ENCODE measurements at places on chromosomes 2 and 18.

DNA sequence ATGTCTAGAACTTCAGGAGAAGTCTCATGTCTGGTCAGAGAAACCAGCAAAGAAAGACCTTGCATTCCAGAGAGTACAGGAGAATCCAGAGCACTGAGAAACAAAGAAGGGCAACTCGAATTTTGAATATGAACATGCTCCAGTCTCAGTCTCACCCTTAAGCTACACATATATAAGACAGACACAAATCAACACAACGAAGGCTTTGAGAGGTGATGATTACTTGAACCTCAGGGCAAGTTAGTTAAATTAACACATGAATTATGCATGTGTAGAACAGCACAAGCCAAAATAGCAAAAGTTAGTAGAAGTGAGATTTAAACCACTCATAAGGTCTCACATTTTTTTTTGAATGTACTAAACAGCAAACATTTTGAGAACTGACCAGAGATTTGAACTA is 29.0 kb upstream of the DOK6 start:
- DNase-seq = no peak

DNA sequence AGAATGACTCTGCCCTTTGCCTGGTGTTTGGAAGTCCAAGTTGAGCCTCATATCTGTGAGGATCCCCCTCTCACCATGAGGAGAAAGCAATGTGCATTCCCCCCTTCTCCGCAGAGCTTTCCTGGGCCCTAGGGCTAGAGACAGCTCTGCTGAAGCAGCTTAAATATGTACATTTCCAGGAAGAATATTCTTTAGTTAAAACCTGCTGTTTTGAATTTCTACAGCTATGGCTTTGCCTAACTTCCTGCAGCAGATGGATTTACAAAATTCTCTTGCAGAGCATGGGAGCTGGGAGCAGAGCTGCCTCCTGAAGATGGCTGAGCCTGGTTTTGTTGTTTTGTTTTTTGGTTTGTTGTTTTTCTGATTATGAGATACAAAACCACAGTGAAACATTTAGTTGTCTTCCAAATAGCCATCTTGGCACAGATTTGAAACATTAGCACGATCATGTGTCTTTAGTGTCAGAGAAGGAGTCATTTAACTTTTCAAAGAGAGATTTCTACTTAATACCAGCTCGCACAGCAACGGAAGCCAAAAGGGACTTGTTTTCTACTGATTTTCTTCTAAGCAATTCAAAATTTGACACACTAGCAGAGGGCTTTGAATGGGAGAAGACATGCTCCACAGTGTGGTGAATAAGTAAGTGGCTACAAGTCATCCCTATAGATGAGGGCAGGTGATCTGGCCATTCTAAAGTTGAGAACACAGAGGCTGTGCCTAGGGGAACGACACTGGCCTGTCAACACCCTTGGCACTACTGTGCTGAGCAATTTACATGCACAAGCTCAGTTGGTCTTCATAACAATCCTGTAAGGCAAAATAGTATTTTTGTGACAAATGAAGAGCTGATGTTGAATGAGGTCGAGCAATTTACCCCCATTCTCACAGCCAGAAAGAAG is 222.6 kb downstream of the MREG start:
- no peak for DNase-seq

DNA sequence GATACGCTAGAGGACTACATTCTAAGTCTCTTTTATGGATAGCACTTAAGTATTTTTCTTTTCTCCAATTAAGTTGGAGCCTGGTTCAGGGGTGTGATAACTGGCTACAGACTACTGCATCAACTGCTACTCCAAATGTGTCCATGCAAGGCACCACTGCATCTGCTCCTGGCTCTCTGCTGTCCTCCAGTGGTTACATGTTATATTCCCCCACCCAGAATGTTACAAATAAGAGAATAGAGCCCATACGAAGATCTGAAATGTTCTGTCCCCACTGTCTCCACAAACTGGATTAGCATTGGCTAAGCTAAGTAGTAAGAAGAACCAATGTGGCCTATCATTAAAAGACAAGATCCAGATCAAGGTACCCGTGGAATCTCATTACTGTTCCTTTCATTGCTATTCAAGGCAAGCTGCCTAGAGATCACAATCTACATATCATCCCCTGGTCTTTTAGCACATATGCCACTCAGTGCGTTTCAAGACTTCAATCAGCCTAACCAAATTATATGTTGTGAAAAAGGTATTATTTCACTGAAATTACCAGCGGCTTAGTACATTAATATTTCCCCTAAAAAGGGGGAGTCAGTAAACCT is 308.3 kb upstream of the SLC8A1 start:
- no peak for DNase-seq

GRCh38 chr2:192729369-192729768 is 534.6 kb upstream of the TMEFF2 start:
- DNase-seq = no peak

DNA sequence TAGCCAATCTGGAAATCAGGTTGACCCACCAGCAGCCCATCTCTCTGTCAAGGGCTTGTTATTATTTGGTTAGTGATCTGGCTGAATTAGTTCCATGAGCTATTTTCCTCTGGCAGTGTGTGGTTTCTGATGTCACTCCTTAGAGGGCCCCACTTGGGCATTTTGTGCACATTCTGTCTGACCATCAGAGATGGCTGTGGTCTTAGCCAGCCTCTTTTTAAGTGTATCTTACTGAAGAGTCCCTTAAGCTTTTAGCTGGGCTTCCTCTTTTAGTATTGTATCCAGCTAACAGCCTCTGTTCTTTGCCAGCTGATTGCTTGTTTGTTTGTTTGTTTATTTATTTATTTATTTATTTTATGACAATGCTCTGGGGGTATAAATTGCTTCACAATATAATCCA is 951.1 kb upstream of the CNTNAP5 start:
- no peak for DNase-seq

- no peak for DNase-seq
These were observed 176.4 kb downstream of the MYO3B start for GRCh38 chr2:170354388-170354787.

DNA sequence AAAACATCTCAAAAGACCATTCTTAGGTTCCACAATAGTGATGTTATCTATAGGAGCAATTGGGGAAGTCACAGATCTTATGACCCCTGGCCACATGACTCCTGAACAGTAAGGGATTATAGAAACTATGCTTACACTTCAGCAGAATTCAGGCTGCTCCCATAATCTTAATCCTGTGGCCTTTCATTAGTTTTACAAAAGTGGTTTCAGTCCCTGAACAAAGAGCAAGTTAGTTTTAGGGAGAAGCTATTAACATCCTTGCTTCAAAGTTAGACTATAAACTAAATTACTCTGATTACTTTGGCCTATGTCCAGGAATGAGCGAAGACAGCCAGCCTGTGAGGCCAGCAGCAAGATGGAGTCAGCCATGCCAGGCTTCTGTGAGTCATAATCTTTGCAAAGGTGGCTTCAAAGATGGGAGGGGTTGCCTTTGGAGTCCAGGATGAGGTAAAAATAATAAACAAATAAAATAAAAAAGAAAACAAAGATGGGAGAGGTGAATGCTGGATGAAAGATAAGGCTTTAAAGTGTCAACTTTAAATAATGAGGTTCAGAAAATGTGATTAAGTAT is 168.7 kb upstream of the NDUFV2 start:
- no peak for DNase-seq

- DNase-seq = no peak
These were observed 104.7 kb downstream of the ZFP36L2 start for GRCh38 chr2:43121580-43122314.

GRCh38 chr18:73456643-73457042 is 588.9 kb upstream of the NETO1 start:
- no peak for DNase-seq

GRCh38 chr2:47194410-47194809 is 39.3 kb upstream of the STPG4 start:
- no peak for DNase-seq

DNA sequence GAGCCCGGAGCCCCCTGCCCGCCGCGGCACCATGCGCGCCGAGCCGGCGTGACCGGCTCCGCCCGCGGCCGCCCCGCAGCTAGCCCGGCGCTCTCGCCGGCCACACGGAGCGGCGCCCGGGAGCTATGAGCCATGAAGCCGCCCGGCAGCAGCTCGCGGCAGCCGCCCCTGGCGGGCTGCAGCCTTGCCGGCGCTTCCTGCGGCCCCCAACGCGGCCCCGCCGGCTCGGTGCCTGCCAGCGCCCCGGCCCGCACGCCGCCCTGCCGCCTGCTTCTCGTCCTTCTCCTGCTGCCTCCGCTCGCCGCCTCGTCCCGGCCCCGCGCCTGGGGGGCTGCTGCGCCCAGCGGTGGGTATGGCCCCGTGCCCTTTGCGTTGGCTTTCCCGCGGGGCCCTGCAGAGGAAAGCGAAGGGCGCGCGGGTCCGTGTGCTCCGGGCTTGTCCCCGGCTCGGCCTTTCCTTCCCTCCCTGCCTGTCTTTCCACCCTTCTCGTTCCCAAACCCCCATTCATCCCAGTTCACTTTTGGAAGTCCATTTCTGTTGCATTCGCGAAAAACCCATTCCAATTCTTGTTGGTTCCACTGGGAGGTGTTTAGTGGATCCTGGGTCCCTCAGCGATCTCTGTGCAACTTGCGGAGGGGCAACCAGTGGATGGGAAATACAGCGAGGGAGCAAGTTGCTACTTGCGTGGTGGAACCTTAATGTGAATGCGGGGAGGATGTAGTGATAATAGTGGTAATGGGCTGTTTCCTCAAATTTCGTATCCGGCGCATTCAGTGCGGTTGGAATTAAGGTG is 599 bp downstream of the ADAM23 start:
- DNase-seq = no peak

DNA sequence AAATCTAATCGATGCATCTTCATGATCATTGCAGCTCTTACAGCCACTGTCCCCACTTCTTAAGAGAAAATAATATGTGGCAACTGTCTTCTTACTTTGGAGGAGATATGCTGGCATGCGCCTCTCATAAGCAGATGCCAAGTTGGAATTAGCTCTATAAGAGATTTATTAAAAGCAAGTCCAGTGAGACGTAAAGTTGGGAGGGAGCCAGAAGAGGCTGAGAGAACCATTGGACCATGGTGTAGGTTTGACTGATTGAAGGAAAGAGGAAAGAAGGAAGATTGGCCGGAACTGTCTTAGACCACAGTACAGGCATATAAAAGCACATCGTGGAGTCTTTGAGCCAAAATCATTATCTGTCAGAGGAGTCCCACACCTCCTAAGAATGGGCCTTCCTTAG is 265.7 kb upstream of the ZC3H15 start:
- DNase-seq = no peak

GRCh38 chr18:54003195-54003594 is 221.3 kb downstream of the MBD2 start:
- no peak for DNase-seq

GRCh38 chr2:224650815-224651439 is 65.2 kb downstream of the CCDC195 start:
- no peak for DNase-seq

- no peak for DNase-seq
These were observed 18.6 kb downstream of the THADA start for GRCh38 chr2:43576981-43577892.

DNA sequence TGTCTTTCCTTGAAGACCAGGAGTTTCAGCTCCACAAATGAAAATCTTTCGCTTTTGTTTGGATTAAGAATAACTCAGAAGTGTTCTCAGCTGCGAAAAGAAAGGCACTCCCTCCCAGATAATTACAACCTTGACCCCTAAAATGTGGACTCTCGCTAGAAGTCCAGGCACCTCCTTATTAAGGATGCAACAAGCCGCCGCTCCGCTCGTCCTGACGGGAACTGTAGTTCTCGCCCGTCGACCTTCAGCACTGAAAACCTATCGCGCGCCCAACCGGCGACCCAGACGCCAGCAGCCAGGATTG is 559 bp downstream of the IMMT start:
- no peak for DNase-seq

DNA sequence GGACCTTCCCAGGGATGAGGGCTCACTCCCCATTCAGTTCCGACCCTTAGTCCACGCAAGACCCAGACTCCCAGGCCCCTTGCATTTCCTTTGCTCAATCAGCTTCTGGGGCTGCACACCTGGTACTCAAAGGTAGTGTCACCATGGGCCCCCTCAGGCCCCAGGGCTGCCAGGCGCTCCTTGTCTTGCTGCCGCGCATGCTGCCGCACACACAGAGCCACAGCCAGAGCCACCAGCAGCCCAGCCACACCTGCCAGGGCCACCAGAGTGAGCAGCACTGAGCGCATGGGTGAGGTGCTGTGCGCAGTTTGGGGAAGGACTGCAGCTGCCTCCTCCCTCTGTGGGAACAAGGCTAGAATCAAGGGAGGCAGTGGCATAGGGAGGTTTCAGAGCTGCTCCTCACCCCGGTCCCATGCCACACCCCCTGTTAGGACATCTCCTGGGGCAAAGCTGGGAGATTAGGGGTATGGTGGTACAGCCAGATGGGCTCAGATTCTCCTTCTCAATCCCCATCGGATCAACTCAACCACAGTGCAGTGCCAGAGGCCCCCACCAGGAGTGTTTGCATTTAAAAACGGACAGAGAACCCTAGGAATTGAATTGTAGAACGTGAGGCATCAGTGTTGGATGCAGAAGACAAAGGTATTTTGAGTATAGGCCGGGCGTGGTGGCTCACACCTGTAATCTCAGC is 11.3 kb downstream of the PTPRN start:
- DNase-seq = no peak

DNA sequence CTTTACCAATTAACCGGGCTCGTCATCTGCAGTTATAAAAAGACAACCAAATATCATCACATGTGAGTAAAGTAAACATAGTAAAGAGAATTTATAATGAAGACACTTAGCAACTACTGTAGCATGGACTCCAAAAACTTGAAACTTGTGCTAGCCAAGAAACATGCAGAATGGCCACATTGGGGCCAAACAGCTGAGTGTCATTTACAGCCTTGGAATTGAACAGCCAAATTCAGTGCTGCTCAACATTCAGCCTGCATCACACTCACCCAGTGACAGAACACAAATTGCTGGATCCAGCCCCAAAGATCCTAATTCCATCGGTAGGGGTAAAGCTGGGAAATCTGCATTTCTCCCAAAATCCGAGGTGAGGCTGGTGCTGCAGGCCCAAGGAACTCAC is 224.8 kb upstream of the GYPC start:
- no peak for DNase-seq

DNA sequence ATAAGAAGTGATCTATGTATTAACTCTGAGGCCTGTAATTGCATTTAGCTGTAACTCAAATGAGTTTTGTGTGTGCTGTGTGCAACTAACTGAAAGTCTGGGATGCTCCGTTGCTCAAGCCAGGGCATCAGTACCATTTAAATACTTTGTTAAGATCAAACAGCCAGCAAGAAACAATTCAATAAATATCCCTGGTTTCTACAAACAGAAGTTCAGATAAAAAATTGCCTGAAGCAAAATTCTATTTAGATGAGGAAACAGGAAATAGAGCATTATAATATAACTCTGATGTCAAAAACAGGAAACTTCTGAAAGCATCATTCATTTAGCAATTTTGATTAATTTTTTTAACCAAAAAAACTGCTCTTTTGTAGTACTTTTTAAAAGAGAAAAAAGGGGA is 18.9 kb upstream of the SLC38A11 start:
- DNase-seq = no peak

DNA sequence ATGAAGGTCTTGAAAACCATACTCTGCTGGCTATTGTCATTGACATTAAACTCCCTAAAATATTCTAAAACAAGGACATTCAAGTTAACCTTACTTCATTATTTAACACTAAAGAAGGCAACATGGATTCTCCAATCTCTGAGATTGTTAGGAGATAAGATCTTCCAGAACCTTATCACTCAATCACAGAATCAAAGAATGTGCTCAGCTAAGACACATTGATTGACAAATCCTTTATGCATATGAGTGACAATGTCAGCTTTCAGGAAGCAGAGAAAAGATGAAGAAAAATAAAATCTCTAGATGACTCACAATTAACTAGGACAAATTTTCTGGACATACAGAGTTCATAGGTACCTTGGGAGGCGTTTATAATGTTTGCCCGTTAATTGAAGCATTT is 787.2 kb downstream of the TSN start:
- DNase-seq = no peak

Data from stimulated activated CD4-positive, alpha-beta T cell treated with anti-CD3 and anti-CD28 coated beads, Interleukin-1b, Interleukin-23, amount 100 ng/mL, for 24 hours (primary cell).